ENCODE measurements at places on chromosomes 16 and 17.

DNA sequence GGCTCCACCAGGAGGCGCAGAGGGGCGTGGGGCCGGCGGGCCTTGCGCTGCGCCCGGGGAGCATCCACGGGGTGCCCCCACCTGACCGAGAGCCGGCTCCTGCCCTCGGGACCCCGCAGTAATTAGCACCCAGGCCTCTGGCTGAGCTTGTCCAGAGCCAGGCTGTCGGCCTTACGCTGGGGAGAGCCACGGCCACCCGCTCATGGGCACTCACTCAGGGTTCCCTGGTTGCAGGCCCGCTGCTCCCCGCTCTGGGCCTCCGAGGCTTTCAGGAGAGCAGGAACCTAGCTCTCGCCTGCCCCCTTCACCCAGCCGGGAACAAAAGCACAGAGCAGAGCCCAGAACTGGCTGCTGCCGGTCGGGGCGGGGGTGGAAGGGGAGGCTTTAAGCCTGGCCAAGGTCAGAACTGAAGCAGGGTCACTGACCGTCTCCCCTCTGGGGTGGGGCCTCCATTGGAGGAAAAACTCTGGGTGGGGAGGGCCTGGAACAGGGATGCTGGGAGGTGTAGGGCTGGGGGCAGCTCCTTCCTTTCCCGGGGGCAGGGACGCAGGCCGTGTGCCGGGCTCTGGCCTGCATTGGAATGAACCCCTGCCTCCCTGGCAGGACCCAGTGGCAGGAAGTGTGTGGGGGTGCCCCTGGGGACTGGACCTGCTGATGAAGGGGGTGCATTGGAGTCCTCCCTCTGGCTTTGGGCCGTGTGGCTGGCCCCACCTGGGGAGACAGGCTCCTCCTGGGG, 12.3 kb downstream of the GLIS2 start:
- H3K27ac ChIP-seq, result peak overlapping the region; percentile 73
- no peak overlapping the region for H3K4me3 ChIP-seq
- H3K4me1 ChIP-seq, result peaks cover 33% of the 10 kb centered on the region
- peaks cover 7% of the 10 kb centered on the region for H3K36me3 ChIP-seq

- H3K27ac ChIP-seq, result no peak overlapping the region
- H3K27me3 ChIP-seq, result no peaks in the 10 kb centered on the region
- no peak overlapping the region for H3K4me3 ChIP-seq
- no peaks in the 10 kb centered on the region for H3K4me1 ChIP-seq
- no peak for DNase-seq
- no peaks in the 10 kb centered on the region for H3K36me3 ChIP-seq
Measured at GRCh38 chr17:58305626-58306025, 23.0 kb downstream of the TSPOAP1 start.

GRCh38 chr16:31440516-31441184, 1.9 kb downstream of the ZNF843 start:
- no peak overlapping the region for H3K27ac ChIP-seq
- no peaks in the 10 kb centered on the region for H3K4me1 ChIP-seq
- no peak for DNase-seq
- H3K4me3 ChIP-seq, result no peak overlapping the region

- H3K27me3 ChIP-seq, result no peaks in the 10 kb centered on the region
- peak overlapping the region; percentile 99 for H3K27ac ChIP-seq
- no peaks in the 10 kb centered on the region for H3K4me1 ChIP-seq
- peak overlapping the region; percentile 92 for H3K4me3 ChIP-seq
- DNase-seq, result peak; percentile 38
Measured at GRCh38 chr17:60390186-60390585, 1.7 kb downstream of the USP32 start.

GRCh38 chr16:68744744-68745280, 7.7 kb downstream of the CDH1 start:
- no peak overlapping the region for H3K27ac ChIP-seq
- no peaks in the 10 kb centered on the region for H3K36me3 ChIP-seq
- H3K4me3 ChIP-seq, result no peak overlapping the region

DNA sequence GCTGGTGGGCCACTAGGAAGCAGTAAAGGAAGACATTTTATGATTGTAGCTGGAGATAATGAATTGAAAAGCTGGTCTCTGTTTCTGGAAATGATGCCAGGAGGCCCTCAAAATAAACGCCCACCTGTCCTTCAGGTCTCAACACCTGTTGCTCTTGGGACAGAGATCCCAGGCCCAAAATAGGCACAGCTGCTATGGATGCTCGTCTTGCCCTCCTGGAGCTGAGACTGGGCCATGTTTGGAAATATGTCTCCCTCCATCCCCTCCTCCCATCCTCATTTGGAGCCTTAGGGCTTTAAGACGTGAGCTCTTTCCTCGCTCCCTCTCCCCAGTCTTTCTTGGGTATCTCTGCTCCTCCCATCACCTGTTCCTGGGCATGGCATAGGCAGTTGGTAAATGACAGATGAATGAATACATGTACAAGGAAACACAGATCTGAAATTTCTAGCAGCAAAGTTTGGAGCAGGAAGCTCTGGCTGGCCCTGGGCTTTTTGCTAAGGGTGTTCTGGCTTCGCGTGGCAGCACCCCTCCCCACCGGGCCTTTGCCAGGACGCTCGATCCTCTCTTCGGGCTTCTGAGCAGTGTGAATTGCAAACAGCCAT, 33.3 kb downstream of the MYH3 start:
- no peak for DNase-seq
- H3K27ac ChIP-seq, result no peak overlapping the region
- no peak overlapping the region for H3K4me3 ChIP-seq
- H3K27me3 ChIP-seq, result no peaks in the 10 kb centered on the region
- no peaks in the 10 kb centered on the region for H3K36me3 ChIP-seq

DNA sequence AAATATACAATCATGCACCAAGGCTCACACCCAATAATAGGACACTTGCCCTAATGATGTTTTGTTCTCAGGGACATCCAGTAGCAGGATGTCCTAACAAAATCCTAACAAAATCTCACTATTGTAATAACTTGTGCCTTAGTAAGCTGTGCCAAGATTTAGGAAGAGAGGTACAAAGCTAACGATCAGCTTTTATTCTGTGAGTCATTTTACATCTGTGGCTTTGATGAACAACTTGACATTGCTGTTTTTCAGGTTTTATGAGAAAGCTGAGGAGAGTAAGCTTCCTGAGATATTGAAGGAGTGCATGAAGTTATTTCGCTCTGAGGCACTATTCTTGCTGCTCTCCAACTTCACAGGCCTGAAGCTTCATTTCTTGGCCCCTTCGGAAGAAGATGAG, 18.9 kb downstream of the OGFOD1 start:
- no peak for DNase-seq
- H3K27ac ChIP-seq, result no peak overlapping the region
- no peak overlapping the region for H3K4me3 ChIP-seq
- no peaks in the 10 kb centered on the region for H3K27me3 ChIP-seq

DNA sequence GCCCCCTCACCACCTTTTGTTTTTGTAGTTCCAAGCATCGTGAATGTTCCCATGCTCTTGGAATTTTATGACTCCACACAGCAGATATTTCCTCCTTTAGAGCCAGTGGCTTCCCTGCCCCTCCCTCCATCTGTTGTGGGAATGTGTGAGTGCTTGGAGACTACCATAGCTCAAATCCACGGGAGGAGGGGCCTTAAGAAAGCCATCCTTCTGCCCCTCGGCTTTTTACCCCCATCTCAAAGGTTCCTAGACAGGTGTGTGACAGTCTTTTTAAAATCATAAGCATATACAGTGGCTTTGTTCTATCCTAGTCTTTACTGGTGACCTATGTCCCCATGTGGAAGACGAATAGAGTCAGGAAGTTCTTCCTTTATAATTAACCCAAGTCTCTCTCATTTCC, 47.2 kb downstream of the YPEL2 start:
- DNase-seq, result peak; percentile 93
- H3K27ac ChIP-seq, result no peak overlapping the region
- H3K36me3 ChIP-seq, result no peaks in the 10 kb centered on the region
- peaks cover 4% of the 10 kb centered on the region for H3K4me1 ChIP-seq

GRCh38 chr17:7582396-7583252, 1.0 kb upstream of the MPDU1 start:
- DNase-seq, result no peak
- H3K4me3 ChIP-seq, result no peak overlapping the region
- H3K36me3 ChIP-seq, result peaks cover 21% of the 10 kb centered on the region
- peaks cover 46% of the 10 kb centered on the region for H3K4me1 ChIP-seq
- H3K27me3 ChIP-seq, result no peaks in the 10 kb centered on the region

GRCh38 chr17:51805185-51805584, 353.3 kb downstream of the CA10 start:
- H3K27ac ChIP-seq, result no peak overlapping the region
- H3K27me3 ChIP-seq, result no peaks in the 10 kb centered on the region
- no peaks in the 10 kb centered on the region for H3K36me3 ChIP-seq
- H3K4me1 ChIP-seq, result no peaks in the 10 kb centered on the region
- H3K4me3 ChIP-seq, result no peak overlapping the region

GRCh38 chr16:86573215-86573614, 5.1 kb upstream of the FOXL1 start:
- no peak overlapping the region for H3K4me3 ChIP-seq
- H3K27ac ChIP-seq, result no peak overlapping the region
- H3K27me3 ChIP-seq, result no peaks in the 10 kb centered on the region
- DNase-seq, result no peak
- H3K36me3 ChIP-seq, result peaks cover 6% of the 10 kb centered on the region

GRCh38 chr16:86768999-86769398, 190.7 kb downstream of the FOXL1 start:
- peaks cover 3% of the 10 kb centered on the region for H3K4me1 ChIP-seq
- peak; percentile 76 for DNase-seq
- no peak overlapping the region for H3K27ac ChIP-seq
- H3K27me3 ChIP-seq, result peaks cover 7% of the 10 kb centered on the region
- no peaks in the 10 kb centered on the region for H3K36me3 ChIP-seq

DNA sequence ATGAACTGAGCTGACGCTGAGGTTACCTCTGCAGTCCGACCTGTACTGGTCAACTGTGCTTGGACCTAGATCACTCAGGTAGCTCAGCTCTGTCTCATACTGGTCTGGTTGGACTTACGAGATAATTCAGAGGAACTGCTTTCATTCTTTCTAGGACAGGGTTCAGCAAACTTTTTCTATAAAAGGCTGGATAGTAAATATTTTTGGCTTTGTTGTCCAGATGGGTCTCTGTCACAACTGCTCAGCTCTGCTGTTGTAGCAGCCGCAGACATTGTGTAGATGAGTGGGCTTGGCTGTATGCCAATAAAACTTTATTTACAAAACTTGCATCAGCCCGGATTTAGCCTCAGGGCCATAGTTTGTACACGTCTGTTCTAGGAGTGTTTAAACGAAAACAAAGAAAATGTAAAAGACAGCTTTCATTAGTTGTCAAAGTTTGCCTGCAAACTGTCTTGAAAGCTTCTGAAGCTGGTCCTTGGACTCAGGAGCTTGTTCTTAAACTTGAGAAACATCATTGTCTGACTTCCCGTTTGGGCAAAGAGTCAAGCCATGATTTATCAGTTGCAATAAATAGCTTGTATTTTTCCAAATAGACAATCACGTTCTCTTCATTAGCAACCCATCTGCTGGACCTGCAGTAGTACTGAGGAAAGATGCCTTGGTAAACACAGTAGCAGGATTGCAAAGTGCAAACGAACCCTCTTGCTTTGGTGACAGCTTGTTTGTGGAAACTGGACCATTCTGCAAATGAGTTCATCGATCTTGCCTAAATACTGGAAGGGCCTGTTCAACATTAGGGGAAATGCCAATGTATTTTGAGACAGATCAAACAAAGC, 253.4 kb downstream of the SNX29 start:
- H3K4me3 ChIP-seq, result no peak overlapping the region
- no peaks in the 10 kb centered on the region for H3K36me3 ChIP-seq
- peaks cover 18% of the 10 kb centered on the region for H3K4me1 ChIP-seq

DNA sequence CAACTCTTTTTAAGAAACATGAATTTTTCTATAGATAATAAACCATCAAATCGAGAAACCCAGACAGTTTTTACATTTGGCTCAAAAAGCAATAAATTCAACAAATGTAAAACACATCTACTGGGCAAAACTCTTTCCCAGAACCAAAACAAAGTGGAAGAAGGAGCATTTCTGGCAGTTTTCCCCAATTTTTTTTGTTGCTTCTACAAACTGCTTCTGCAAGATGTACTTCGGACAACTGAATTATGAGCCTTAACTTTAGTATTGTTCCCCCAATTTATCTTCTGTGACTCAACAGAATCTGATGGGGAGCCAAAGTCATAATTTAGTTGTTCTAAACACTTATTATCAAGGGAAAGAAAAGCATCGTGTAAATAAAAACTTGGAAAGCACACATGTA, 1047.2 kb downstream of the CDH11 start:
- H3K27me3 ChIP-seq, result no peaks in the 10 kb centered on the region
- H3K4me1 ChIP-seq, result no peaks in the 10 kb centered on the region
- no peak overlapping the region for H3K27ac ChIP-seq

Measured in fibroblast of lung (primary cell).